SJSA1 (cell line): ENCODE measurements at places on chromosomes 6 and 20.

DNA sequence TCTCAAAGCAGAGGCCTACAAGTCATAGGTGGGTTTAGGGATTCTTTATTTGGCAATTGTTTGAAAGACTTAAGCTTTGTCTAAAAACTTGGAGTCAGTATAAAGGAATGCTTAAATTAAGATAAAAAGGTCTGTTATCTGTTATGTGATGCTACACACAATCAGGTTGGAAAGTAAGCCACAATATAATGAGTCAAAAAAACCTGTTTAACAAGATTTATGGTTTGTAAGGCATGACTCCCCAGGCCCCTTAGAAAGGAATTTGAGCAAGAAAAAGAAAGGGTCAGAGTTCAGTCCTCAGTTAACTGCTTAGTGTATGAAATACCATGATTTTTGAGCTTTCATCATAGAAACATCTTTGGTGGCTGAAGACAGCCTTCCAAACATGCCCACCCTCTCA, 66.8 kb upstream of the HMGN3 start:
- H3K36me3 ChIP-seq = no peaks in the 10 kb centered on the region
- no peak overlapping the region for H3K4me3 ChIP-seq
- no peaks in the 10 kb centered on the region for H3K4me1 ChIP-seq

DNA sequence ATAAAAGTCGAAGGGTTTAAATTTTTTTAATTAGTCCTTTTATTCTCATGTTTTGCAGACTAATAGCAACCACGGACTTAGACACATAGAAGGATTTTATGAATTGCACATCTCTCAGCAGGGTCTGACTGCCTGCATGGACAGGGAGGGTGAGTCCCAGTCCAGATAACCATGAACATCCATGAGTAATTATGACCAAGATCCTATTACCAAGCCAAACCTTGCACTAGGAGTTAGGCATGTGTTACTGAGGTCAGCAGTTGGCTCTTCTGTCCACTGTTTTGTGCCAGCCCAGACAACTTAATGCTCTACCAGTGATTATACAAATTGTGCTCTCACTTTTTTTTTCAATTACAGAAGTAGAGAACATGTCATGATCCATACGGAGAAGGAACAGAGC, 211.2 kb downstream of the MAFB start:
- H3K27me3 ChIP-seq = no peaks in the 10 kb centered on the region
- H3K4me3 ChIP-seq = no peak overlapping the region
- DNase-seq = no peak
- H3K4me1 ChIP-seq = no peaks in the 10 kb centered on the region
- no peaks in the 10 kb centered on the region for H3K36me3 ChIP-seq

DNA sequence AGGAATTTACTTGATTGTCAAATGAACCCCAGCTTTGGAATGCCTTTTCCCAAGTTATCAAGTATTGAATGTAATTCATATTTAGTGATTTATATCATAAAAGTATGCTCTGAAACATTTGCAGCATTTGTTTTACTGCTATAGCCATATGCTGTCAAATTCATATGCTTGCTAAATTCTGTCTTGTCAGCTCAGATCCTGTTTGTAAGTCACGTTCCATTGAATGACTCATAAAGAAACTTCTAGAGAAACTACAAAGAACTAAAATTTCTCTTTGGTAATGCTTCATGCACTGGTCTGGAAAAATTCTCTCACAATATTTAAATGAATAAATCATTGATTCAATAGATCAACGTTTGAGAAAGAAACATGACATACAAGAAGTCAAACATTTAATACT, 445.9 kb downstream of the PHF3 start:
- H3K36me3 ChIP-seq = no peaks in the 10 kb centered on the region
- H3K27ac ChIP-seq = no peak overlapping the region
- no peaks in the 10 kb centered on the region for H3K4me1 ChIP-seq
- DNase-seq = no peak

DNA sequence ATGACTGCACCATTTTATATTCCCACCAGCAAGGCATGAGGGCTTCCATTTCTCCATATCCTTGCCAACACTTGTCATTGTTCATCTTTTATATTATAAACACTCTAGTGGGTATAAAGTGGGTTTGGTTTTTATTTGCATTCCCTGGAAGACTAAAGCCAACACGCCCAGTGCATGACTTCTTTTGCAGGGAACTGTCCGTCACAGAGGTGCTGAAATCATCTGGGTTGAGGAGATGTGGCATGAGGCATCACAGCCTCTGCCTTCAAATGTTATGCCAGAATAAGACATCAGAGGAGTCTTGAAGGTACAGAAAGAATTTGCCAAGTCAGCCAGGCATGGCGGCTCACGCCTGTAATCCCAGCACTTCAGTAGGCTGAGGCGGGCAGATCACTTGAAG, 29.9 kb upstream of the FAM210B start:
- H3K27me3 ChIP-seq = no peaks in the 10 kb centered on the region
- no peaks in the 10 kb centered on the region for H3K36me3 ChIP-seq
- H3K27ac ChIP-seq = no peak overlapping the region
- no peak overlapping the region for H3K4me3 ChIP-seq

- H3K27me3 ChIP-seq = no peaks in the 10 kb centered on the region
- no peaks in the 10 kb centered on the region for H3K4me1 ChIP-seq
- H3K36me3 ChIP-seq = no peaks in the 10 kb centered on the region
- H3K27ac ChIP-seq = no peak overlapping the region
- no peak overlapping the region for H3K4me3 ChIP-seq
These were observed 71.4 kb downstream of the AFG1L start for GRCh38 chr6:108366236-108366635.
